ENCODE measurements at places on chromosomes 13 and 19.

DNA sequence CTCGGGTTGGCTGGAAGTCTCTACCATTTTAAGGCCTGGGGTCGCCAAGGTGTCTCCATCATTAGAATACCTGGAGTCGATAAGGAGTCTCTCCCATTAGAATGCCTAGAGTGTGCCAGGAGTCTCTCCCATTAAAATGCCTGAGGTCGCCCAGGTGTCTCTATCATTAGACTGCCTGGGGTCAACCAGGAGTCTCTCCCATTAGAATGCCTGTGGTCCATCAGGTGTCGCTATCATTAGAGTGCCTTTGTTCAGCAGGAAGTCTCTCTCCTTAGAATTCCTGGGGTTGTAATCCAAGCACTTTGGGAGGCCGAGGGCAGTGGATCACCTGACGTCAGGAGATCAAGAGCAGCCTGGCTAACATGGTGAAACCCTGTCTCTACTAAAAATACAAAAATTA, 1533.0 kb downstream of the UQCRFS1 start:
- no peak for DNase-seq
- no peaks in the 10 kb centered on the region for H3K36me3 ChIP-seq
- H3K27ac ChIP-seq, result no peak overlapping the region
- no peak overlapping the region for H3K4me3 ChIP-seq
- H3K4me1 ChIP-seq, result no peaks in the 10 kb centered on the region

DNA sequence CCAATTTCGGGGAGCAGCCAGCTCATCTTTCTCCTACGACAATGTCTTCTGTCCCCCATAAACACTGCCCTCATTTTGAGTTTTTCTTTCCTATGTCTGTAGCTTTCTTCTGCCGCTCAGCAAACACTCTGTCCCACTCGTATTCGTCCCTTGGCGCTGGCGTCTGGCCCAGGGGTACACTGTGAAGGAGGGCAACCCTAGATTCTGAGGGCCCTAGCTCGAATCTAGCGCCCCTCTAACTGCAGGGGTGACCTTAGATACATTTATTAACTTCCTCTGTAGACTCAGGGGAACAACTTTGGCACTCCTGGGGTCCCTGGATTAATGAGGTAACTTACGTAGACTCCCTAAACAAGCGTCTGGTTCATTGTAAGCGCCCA, 677 bp upstream of the LRCH1 start:
- DNase-seq, result no peak
- peaks cover 39% of the 10 kb centered on the region for H3K4me1 ChIP-seq
- H3K4me3 ChIP-seq, result peak overlapping the region; percentile 97
- H3K36me3 ChIP-seq, result no peaks in the 10 kb centered on the region

- H3K27ac ChIP-seq, result peak overlapping the region; percentile 75
- peaks cover 34% of the 10 kb centered on the region for H3K4me1 ChIP-seq
- no peak for DNase-seq
These were observed 284.0 kb downstream of the DNAJC15 start for GRCh38 chr13:43307221-43307920.

GRCh38 chr19:7869453-7869909, 4.7 kb downstream of the PRR36 start:
- peaks cover 13% of the 10 kb centered on the region for H3K4me1 ChIP-seq
- H3K4me3 ChIP-seq, result no peak overlapping the region
- DNase-seq, result no peak

DNA sequence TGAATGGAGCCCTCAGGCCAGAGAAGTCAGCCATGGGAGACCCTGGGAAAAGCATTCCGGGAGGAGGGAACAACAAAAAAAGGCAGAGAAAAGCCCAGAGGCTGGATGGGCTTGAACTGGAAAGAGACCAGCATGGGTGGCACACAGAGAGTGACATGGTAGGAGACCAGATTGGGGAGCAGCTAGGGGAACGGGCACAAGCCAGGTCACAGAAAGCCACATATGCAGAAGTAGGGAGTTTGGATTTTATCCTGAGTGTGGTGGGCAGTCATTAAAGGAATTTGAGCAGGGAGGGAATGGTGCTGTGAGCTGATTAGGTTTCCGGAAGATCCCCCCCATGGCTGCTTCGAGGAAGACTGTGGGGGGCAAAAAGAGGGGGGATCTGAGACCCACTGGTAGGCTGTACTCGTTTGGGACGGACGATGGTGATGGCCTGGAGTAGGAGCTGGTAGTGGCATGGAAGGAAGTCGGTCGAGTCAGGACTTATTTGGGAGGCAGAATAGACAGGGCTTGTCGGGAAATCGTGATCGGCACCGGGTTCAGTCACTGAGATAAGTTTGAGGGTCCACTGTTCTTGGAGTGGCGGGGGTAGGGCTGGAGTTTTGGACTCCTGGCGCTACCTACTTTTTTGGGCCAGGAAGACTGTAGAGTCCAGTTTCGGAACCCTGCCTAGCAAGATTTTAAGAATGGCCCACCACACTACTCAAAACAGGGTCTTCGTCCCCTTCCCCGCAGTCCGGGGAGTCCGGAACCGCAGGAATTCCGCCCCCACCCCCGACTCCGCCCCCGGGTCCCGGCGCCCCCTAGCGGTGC, 949 bp downstream of the SERTAD1 start:
- H3K4me3 ChIP-seq, result peak overlapping the region; percentile 91
- H3K27me3 ChIP-seq, result no peaks in the 10 kb centered on the region
- peak overlapping the region; percentile 93 for H3K27ac ChIP-seq
- DNase-seq, result no peak

DNA sequence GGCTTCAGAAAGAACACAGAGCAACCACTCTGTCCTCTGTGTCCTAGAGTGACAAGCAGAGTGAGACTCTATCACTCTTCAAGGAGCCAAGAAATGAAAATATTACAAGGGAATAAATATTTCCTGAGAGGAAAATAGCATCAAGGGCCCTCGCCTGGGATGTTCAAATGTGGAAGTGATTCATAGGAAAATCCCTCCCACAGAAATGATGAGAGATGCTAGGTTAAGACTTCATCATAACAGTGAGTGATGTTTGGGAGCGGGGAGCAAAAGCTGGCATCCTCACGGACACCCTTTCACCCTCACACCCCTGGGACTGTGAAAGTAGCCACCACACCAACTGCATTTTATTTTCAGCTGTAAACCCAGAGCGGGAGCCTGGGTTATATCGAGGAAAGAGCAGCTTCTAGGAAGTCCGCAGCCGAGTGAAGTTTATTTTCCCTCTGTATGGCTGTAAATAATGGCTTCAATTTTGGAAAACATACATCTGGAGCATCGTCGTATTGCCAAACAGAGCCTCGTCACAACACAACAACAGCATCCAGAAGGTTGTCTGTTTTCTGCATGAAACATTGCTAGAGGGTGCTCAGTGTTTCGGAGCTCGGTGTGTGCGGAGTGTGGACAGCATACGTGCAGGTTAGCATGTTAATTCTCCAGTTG, 54.8 kb downstream of the DLEU7 start:
- no peak overlapping the region for H3K4me3 ChIP-seq
- H3K27ac ChIP-seq, result no peak overlapping the region
- DNase-seq, result no peak
- peaks cover 3% of the 10 kb centered on the region for H3K27me3 ChIP-seq
- peaks cover 2% of the 10 kb centered on the region for H3K36me3 ChIP-seq

DNA sequence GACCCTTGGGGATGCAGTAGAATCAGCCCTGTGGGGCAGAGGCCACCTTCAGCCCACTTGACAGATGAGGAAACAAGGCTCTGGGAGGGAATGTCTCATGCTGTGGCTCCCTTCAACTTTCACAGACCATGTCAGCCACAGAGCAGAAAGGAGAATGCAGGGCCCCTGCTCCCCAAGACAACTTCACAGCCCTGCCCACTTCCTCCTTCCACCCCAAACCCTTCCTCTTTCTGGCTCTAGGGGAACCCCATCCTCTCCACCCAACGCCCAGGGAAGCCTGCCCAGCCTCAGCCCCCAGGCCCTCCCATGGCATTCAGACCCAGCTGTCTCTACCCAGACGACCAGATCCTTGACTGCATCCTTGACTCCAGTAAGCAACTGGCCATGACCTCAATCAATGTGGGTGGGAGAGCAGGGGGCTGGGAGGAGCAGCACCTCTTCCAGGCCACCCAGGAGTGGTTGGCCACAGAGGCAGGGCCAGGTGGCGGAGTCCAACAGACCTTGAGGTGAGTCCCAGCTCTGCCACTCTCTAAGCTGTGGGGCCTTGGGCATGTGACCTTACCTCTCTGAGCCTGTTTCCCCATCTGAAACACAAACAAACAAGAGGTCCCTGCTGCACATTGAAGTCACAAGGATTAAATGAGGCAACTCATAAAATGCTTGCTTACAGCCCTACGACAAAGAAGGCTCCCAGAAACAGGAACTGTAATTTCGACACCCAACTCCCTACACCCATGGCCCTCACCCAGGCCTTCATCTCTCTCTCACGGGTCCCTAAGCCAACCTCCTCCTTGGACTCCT, 15.8 kb downstream of the DEDD2 start:
- DNase-seq, result no peak
- no peaks in the 10 kb centered on the region for H3K27me3 ChIP-seq
- H3K4me3 ChIP-seq, result no peak overlapping the region
- H3K36me3 ChIP-seq, result peaks cover 29% of the 10 kb centered on the region
- no peaks in the 10 kb centered on the region for H3K4me1 ChIP-seq
- peak overlapping the region; percentile 10 for H3K27ac ChIP-seq

All from type B pancreatic cell (in vitro differentiated cells).